ENCODE measurements at places on chromosomes 4 and X.

DNA sequence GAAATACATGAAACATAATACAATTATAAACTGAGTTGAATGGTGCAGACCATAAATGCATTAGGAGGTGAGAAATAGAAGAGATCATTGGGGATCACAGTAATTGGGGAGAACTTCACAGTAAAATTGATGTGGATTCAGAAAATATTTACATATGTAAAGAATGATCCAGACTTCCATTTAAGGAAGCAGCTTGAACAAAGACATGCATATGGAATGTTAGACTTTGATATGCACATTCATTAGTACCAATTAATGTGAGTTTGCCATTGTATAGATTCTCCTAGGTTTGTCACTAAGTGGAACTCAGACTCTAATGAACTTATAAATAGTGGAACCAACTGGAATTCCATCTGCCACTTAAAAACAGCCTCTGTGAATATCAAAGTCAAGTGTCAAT lies 235.6 kb downstream of the PARM1 start:
- no peak for DNase-seq

GRCh38 chr4:78667764-78668163 lies 108.4 kb upstream of the BMP2K start:
- no peak for DNase-seq

- no peak for DNase-seq
These were observed 51.0 kb upstream of the TFDP3 start for GRCh38 chrX:133269168-133269567.

GRCh38 chr4:8665406-8666360 lies 73.1 kb downstream of the CPZ start:
- no peak for DNase-seq

- no peak for DNase-seq
These were observed 400.5 kb downstream of the RAPGEF2 start for GRCh38 chr4:159503236-159504008.

DNA sequence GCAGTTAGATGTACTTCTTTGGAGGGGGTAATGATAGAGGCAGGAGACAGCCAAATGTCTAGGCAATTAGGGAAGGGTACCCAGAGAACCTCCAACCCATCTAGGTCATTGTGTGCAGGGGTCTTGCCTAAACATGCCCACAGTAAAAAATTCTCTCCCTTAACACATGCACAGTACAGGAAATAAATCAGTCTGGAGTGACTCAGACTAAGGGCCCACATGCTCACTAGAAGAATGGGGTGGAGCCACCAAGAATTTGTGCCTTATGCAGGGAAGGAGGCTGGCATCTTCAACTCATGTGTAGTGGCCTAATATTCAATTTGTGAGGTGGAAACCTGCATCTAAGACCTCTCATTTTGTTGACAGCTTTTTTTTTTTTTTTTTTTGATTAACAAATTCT lies 945.3 kb upstream of the GRIA3 start:
- DNase-seq = no peak

DNA sequence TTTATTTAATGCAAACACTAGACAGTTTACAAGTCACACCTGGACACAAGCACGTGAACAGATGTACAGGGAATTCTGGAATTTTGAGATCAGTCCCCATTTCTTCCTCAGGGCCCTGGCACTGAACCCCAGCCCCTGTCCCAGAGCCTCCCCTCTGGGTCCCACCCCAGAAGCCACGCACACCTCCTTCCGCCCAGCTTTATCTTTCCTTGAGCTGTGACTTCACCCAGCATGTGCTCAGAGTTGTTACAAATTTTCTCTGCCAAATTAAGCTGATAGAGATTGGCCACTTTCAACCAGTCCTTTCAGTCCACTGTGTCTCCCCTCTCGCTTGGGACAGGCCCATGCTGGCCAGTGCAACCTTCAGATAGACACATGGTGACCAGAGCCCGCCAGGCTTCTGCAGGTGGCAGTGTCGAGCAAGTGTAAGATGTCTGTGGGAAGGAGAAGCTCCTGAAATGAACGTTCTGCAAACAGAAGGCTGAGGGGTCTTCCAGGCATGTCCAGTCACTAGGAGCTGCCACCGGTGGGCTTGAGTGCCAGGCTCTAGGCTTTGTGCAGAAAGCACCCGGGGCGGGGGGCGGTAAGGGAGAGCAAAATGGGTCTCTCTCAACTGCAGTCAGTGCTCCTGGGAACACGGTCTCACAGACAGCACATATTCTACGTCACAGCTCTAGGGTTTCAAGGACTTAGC lies 73.3 kb downstream of the MTMR1 start:
- no peak for DNase-seq

DNA sequence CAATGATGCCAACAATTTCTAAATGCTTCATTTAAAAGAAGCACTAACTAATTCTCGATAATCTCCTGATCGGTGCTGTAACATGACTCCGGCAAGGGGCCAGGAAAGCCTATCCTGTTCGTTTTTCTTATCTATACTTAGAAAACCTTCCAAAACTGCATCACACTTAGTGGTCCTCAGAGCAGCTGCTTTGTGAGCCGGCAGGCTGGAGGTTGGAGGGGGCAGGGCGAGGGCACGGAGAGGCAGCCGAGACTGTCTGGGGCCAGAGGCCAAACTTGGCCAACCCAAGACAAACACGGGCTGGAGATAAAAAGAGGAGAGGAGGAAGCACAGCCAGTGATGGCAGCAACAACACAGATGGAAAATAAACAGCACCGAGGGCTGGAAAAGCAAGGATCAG lies 455.7 kb downstream of the BCOR start:
- DNase-seq = no peak

- DNase-seq = no peak
These were observed 891 bp downstream of the XK start for GRCh38 chrX:37686369-37686995.

DNA sequence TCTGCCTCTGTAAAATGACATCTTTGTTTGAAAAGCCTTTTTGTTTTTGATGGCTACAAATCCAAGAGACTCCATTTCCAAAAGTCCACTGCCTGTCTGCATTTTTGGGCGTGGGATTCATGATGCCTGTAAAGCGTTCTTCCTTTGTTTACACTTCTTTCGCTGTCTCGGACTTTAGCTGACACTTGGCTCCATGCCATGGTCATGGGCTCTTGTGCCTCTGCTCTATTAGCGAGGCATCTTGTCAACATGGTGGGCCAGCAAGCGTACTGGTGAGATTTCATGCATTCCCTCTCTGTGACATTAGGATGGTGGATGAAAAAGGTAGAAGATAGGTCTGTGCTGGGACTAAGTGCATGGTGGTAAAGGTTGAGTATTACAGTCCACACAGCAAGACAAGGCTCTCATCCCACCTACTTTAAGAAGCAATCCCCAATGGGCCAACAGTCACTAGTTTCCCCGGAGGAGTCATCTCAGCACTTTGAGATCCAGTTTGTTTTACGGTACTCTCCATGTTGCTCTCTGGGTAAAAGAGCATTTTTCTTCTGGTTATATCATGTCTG lies 298.2 kb upstream of the KLF3 start:
- DNase-seq = no peak

DNA sequence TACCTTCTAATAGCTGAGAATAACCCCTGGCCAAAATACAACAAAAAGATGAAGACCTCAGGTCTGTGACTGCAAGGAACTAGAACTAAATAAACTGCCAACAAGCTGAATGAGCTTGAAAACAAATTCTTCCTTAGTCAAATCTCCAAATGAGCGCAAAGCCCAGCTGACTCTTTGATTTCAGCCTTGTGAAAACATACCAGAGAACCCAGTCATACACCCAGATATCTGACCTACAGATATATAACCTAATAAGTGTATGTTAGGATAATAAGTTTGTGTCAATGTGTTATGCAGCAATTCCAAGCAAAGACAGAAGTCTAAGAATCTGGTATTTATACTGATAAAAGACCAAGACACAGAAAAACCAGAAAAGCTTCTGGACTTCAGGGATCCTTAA lies 38.0 kb upstream of the ADGRL3 start:
- DNase-seq = no peak

DNA sequence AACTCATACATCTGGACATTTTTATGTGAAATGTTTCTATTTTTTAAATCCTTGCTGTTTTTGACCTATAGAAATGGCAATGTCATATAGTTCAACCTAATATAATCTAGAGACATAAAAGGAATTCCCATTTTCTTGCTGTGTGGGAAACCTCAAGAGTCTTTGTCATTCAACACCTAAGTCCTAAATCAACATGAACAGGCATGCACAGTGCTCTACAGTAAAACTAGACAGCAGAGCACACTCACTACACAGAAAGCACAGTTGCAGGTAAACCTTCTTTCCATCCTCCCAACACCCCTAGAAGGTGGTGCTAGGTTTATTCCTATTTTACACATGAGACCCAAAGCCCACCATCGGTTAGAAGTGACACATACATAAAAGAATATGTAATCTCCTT lies 79.1 kb upstream of the C1QTNF7 start:
- no peak for DNase-seq

DNA sequence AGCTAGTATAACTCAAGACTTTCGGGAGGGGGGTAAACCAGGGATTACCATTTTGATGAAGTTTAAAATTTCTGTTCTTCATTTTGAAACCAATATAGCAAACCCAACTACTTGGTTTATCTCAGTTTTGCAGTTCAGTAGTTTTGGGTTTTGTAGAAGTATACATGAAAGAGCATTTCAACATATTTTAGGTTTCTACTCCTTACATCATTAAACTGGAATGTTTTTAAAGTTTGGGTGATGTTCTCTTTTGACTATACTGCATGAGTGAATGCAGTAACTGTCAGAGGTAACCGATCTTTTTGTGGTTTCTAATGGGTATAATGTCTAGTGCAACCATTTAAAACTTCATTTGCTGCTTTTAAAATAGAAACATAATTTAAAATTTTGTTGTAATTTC lies 248.3 kb upstream of the MAD2L1 start:
- DNase-seq = no peak

GRCh38 chr4:31107362-31107761 lies 387.2 kb downstream of the PCDH7 start:
- no peak for DNase-seq

GRCh38 chrX:130435937-130436336 lies 34.1 kb downstream of the RBMX2 start:
- no peak for DNase-seq

DNA sequence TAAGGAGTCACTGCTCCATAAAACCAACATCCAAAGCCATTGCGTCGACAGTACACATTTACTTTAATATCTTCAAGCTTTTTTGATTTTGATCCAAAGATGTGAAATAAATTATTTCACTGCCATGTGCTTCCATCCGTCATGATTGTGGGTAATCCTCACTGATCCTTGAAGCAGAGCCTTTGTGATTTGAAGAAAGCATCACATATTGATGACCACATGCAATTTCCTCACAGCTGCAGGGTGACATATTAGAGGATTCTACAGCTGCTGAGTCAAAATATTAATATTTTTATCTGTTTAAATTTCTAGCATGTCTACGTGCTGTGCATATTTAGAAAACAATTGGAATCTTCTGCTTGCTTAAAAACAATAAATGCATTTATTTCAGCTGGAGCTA lies 196.8 kb upstream of the ANXA3 start:
- DNase-seq = no peak

DNA sequence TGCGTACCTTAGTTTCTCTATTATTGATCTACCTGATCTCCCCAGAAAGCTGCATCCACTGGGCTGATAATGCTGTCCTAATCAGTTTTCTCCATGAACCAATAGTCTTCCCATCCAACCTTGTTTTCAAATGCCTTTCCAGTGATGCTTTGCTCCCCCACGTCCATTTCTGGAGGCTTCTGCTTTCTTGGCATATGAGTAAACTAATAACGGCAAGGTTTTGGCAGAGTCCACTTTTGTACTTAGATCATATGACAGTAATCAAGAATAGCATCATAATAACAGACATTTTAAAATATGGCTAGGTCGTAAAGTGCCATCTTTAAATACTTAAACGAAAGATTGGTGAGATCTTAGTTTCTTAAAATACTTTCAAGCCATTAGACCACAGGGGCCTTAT lies 38.4 kb upstream of the FAM9B start:
- no peak for DNase-seq

GRCh38 chrX:118108304-118108703 lies 8.3 kb downstream of the KLHL13 start:
- no peak for DNase-seq

- DNase-seq = no peak
These were observed 43.1 kb upstream of the ZCCHC12 start for GRCh38 chrX:118780509-118780908.

DNA sequence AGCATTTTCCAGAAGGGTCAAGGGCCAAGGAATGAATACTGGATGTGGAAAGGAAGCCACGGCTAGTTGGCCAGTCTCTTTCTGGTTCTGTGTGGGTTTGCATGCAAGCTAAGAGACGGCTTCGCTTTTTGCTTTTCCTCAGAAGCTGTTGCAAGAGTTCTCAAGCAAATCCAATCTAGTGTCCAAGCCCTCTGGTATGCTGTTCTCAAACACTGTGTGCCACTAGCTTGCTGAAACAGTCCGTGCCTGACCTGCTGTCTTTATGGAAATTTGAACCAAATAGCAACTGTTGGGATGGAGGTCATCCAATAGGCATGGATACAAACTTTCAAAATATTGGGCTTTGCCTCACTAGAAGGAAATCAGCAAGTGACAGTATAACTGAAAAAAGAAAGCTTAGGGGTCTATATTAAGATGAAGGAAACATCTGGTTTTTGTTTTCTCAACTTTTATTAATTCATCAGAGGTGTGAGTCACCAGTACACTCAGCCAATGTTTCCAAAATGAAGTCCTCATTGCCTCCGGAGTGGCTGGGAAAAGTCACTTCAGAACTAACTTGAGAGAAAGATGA lies 70.5 kb downstream of the SLC9A6 start:
- no peak for DNase-seq

DNA sequence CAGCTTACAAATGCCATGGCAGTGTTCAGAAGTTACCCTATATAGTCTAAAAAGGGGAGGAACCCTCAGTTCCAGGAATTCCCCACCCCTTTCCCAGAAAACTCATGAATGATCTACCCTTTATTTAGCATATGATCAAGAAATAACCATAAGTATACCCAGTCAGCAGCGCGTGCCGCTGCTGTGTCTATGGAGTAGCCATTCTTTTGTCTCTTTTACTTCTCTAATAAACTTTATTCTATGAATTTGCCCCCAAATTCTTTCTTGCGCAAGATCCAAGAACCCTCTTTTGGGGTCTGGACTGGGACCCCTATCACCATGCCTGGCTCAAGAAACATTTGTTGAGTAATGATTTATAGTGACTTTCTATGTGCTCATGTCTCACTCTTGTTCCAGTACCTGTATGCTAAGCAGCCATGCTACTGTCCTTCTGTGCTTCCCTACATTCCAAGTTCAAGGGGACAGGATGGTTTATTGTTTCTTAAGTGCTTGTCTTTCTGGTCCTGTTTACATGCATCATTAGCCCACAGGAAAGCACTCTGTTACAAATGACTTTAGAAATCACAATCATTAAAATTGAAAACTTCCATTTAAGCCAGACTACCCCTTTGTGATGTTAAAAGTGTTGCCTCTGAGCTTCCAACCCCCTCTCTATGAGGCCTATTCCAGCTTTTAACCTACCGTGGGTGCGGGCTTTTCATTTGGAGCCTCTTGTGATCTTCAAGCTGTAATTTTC lies 63.4 kb upstream of the S100G start:
- no peak for DNase-seq

- no peak for DNase-seq
These were observed 499.1 kb upstream of the EPHA5 start for GRCh38 chr4:66169341-66169740.
